Activated CD4-positive, alpha-beta T cell treated with anti-CD3 and anti-CD28 coated beads, Interleukin-2, amount 10 ng/mL, durations not matched to agents 24 days and 14 days (primary cell): ENCODE measurements at places on chromosomes 2 and 18. TPM values are rescaled to one million over a fixed set of nuclear protein-coding genes. Genes with fewer than 3 reads are reported as not detected.

The CHRNG gene
- not detected in 2 replicates for total RNA-seq

The HRH4 gene
- 0.79 and 1.6 TPM in 2 replicates for total RNA-seq

The STK36 gene
- total RNA-seq: 20.2 and 21.3 TPM in 2 replicates

The HOXD10 gene
- total RNA-seq: not detected in 2 replicates

The FKBP1B gene
- total RNA-seq: 0.43 and 0.51 TPM in 2 replicates

The EVA1A gene
- total RNA-seq: not detected in 2 replicates

The SEPTIN2 gene
- 212 and 215 TPM in 2 replicates for total RNA-seq

The ZNF521 gene
- not detected in 2 replicates for total RNA-seq

The UNC80 gene
- not detected in 2 replicates for total RNA-seq

The C2orf78 gene
- total RNA-seq: 0.07 TPM in 1 of 2 replicates, not detected in the other

The KLHL41 gene
- total RNA-seq: 0.07 TPM in 1 of 2 replicates, not detected in the other

The NAT8 gene
- not detected in 2 replicates for total RNA-seq

The CYRIA gene
- total RNA-seq: 1.7 and 1.8 TPM in 2 replicates

The COX7A2L gene
- total RNA-seq: 85.3 and 88.4 TPM in 2 replicates

The GAD1 gene
- total RNA-seq: 10.8 and 13.3 TPM in 2 replicates
